Suppressor macrophage (primary cell): ENCODE measurements at places on chromosomes 1 and 21.

DNA sequence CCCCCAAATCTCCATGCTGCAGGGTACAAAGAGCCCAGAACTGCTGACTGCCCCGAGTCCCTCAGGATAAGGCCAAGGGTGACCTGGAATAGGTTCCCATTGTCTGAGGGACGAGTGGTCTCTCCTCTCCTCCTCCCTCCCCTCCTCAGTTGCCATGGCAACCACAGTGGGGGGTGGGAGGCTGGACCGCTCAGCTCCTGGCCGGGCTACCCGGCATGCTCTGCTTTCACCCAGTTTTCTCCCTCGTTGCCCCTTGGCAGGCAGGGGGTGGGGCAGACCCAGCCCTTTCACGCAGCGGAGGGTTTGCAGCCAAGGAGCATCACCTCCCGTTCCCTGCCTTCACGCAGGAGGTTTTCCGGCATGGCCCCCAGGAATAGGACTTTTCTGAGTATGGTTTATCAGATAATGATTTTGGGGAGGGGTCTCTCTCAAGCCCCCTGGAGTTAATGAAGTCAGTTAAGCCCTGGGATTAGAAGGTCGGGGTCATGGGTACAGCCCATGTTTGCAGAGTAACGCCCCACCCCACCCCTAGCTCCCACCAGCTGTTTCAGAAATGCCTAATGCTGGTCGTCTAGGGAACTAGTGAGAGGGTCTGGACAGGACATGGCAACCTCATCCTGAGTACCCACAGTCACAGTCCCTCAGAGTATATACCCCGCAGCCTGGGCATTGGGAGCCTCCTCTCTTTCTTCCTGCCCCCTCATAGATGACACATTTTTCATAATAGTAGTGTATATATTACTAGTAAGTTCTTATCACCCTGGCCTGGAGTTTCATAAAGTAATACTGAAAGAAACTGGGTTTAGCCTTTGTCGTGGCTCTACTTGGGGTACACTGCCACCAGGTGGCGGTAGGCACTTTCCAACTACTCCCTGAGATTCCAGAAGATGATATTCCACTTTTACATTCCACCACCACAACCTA is 20.7 kb downstream of the C1QB start:
- peak; percentile 84 for DNase-seq

GRCh38 chr1:161706113-161706481 is 932 bp upstream of the FCRLA start:
- DNase-seq = peak; percentile 64

GRCh38 chr1:88237058-88237457 is 447.0 kb upstream of the PKN2 start:
- no peak for DNase-seq

DNA sequence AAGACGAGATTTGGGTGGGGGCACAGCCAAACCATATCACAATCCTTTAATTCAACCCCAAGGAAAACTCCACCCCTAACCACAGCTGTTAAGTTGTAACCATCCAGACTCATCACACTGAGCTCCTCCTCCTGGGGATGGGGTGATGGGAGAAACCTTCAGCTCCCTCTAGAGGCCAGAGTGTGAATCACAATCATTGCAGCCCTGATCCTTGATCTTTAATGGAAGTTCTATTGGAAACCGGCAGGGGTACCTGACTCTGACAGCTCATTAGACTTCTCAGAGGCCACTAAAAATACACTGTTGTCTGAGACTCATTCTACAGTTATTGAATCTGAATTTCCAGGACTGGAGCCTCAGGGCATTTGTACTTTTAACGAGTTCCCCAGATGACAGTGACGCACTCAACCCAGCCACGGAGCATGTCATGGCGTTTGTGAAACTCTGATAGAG is 127.2 kb downstream of the IGSF21 start:
- DNase-seq = peak; percentile 74

GRCh38 chr1:54479841-54480524 is 68.0 kb upstream of the ACOT11 start:
- no peak for DNase-seq

DNA sequence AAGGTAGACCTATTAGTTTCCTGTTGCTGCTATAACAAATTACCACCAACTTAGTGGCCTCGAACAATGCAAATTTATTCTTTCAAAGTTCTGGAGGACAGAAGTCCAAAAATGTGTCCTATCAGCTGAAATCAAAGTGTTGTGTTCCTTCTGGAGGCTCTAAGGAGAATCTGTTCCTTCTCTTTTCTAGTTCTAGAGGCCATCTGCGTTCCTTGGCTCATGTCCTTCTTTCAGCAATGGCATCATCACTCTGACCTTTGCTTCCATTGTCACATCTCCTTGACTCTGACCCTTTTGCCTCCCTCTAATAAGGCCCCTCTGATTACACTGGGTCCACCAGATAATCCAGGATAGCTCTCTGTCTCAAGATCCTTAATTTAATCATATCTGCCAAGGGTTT is 1.2 kb upstream of the MR1 start:
- peak; percentile 79 for DNase-seq
